ENCODE measurements at places on chromosomes 5 and 9.

GRCh38 chr9:35533398-35533797 is 43.5 kb downstream of the RUSC2 start:
- DNase-seq: no peak

GRCh38 chr5:37695647-37696046 is 144.2 kb downstream of the GDNF start:
- no peak for DNase-seq

GRCh38 chr5:65809817-65810531 is 88.0 kb downstream of the NLN start:
- no peak for DNase-seq

- peak; percentile 99 for DNase-seq
Observed at GRCh38 chr5:148826053-148826738, at the start of gene ADRB2. ADRB2 (plus strand) TSS chr5:148826611; CDS start chr5:148826832, 221 bp downstream.

DNA sequence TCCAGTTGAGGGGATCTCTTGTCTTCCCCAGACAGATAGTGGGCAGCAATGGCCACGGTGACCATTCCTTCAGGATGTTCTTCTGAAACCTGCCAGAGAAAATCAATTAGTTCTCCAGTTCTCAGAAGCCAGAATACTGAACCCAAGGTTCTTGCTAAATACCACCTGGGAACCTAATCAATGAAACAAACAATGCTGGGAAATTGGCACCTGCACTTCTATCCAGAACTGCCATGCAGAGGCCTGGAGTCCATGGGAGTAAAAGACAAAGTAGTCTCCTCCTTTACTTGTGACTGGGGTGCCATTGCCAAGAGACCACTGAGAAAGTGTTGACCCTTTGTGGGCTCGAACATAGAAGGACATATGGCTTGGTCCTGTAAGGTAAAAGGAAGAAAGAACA is 45.7 kb downstream of the ERMP1 start:
- no peak for DNase-seq

DNA sequence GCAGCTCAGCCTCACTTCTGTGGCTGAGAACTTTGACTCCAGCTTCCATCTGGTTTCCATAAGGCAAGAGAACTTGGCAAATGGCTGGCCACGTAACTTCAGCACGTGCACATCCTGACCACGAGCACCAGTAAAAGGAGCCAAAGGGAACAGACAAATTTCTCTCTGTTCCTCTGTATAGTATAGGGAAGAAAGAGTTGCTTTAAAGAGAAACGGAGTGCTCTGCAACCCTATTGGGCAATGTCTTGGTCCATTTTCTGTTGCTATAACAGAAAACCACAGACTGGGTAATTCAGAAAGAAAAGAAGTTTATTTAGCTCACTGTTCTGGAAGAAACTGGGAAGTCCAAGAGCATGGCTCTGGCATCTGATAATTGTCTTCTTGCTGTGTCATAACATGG is 558.7 kb downstream of the ACTL7B start:
- no peak for DNase-seq

DNA sequence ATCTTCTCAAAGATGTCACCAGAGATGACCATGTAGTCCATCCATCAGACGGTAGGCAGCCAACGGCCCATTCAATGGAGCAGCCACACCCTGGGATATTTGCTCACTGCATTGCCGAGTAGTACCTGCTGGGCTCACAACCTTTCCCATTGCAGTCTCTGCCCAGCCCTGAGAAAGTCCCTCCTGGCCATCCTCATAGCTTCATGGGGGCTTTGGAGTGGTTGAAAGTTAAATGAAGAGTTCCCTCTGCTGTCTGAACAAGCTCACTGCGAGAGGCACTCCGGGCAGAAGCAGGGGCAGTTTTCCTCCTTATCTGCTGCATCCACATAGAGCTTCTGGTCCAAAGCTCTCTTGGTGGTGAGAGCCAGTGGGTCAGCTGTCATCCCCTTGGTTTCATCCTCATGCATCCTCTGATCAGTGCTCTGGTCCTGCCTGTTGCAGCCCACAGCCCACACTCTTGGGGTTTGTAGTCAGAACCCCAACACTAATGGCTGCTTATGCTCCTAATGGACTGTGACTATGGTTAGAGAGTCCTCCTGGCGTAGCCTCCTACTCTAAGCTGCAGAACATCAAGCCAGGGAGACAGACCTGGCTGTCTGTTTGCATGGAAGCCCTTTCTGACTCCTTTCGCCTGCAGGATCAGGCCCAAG is 23.3 kb downstream of the TNFSF8 start:
- DNase-seq: no peak

GRCh38 chr9:12801187-12801586 is 26.4 kb downstream of the LURAP1L start:
- DNase-seq: no peak

- no peak for DNase-seq
Observed at GRCh38 chr5:135605221-135605620, 26.4 kb upstream of the CXCL14 start.

- no peak for DNase-seq
Observed at GRCh38 chr9:89821081-89821480, 216.3 kb downstream of the GADD45G start.

DNA sequence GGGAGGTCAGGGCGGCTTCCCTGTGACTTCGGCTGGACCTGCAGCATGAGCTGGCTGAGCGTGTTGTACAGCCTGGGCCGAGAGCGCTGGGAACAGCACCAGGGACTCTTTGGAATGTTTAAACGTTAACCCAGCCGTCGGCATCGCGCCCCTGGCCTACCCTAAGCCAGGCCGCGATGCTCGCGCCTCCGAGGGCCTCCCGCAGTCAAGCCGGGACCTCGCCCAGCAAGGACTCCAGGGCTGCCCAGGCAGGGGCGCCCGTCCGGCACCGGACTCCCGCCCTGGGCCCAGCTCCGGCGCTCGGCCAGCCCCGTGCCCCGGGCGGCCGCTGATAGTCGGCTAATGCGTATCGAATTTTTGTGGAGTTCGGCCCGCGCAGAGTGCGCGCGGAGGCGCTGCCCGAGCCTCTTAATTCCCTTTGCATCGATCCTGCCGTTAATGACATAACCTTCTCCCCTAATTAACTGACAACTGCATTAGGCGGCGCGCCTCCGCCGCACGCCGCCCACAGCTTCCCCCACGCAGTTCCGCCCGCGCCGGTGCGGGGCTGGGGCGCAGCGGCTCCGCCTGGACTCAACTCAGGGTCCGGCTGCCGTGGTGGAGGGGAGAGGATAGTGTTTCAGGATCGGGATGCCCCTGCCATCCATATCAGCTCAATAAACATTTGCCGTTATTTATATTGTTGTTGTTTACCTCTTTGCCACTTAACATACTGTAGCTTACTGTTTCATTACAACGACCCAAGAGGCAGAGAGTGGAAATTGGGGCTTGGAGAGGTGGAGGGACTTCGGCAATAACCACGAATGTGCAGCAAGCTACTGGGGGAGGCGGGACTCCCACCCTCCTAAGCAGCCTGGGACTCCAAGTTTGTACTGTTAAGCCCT is 28.8 kb upstream of the CDC23 start:
- no peak for DNase-seq

GRCh38 chr5:164202338-164202737 is 696.9 kb downstream of the MAT2B start:
- DNase-seq: no peak

- DNase-seq: no peak
Observed at GRCh38 chr5:117859176-117859575, 1129.2 kb downstream of the DTWD2 start.

DNA sequence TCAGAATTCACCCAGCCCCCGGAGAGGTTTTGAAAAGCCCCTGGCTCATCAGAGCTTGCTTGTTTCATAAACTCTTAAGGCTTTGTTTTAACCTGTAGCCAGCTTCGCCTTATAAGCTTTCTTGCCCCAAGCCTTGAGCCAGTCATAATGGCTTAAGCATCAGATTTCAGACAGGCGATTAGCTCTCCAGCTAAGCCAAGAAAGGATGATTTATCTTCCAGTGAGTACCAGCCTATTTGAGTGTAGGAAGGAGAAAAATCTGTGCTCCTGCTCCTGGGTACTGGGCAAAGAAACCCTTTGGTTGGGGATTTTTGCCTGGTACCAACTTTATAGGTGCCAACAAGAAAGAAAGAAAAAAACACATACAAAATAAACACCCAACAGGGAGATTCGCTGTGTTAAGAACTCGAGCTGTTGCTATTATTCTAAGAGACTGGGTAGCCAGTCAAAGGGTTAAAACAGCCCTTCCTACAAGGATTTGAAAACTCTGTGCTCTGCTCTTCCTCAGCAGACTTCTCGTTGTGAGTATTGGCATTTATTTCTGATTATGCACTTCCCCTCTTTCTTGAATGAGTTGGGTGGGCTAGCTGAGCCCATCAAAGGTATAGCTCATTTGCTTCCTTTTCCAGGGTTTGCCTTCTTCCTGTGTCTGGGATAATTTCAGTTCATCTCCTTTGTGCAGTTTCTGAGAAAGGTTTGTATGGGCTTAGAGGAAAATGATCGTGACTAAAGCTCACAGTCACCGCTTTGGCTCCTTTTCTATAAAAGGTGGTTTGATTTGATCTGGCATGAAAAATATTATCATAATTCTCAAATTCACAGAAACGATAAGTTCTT is 157.2 kb upstream of the DMRT1 start:
- DNase-seq: no peak

GRCh38 chr5:182126-182525 is 9.2 kb upstream of the LRRC14B start:
- DNase-seq: no peak

GRCh38 chr9:116688806-116689485 is 1.8 kb downstream of the TRIM32 start:
- DNase-seq: no peak

GRCh38 chr9:134775081-134775951 is 105.3 kb upstream of the FCN2 start:
- DNase-seq: no peak

DNA sequence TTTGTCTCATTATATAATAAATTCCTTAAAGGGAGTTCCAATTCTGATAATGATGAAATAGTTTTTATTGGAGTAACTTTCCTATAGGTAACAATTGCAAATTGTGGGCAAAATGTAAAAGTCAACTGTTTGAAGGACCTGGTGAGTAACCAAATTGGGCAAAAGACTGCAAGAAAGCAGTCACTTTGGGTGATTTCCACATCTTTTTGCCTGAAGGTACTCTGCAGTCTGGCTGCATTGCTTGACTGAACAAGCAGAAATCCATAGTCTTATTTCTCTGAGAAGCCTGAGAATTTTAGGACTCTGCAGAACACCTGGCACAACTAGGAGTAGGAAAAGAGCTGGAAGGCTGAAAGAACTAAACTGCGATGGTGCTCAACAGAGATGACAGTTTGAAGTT is 114.9 kb downstream of the HOMER1 start:
- no peak for DNase-seq

DNA sequence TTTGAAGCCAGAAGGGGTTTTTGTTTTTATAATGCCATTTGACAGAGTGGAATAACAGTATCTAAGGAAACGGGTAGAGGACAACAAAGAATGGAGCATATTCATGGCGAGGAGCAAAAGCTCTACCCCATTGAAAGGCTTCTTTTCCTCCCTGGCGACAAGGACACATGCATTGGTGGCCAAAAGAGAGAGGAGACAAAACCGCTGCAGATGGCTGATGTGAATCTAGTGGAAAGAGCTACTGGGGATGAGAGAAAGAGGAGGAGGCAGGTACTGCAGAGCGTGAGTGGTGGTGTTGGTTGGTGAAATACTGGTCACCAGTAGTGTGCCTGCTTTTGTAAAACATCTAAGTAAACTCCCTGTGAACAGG is 491 bp downstream of the APC start:
- DNase-seq: no peak

DNA sequence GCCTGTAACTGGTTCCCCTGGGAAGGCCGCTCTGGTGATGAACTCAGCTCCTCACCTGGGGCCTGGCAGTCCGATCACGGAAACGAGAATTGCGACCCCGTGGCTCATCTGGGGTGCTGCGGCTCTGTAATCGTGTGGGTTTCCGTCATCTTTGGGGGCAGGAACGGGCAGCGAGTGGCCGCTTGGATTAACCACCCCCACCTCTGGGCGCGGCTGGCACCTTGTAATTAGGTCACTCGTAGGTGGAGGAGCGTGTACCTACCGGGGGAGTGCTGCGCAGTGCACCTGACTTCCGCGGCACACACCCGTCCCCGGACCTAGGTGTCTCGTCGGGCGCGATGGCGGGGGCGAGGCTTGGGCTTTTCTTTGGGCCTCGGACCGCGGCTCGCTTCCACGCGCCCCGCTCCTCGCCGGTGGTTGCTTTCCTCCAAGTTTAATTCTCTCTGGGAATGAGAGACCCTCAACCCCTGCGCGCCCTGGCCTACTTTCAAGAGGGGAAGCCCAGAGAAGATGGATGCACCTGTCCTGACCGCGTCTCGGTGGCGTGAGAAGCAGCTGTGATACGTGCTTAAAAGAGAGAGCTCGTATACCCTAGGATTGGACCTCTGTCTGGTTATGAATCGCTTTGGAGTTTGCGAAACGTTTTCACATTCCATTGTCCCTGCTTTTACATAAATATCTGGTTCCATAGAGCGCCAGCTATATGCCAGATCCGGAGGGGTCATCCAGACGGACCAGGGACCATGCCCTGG is 744 bp upstream of the PPP2CA start:
- no peak for DNase-seq

DNA sequence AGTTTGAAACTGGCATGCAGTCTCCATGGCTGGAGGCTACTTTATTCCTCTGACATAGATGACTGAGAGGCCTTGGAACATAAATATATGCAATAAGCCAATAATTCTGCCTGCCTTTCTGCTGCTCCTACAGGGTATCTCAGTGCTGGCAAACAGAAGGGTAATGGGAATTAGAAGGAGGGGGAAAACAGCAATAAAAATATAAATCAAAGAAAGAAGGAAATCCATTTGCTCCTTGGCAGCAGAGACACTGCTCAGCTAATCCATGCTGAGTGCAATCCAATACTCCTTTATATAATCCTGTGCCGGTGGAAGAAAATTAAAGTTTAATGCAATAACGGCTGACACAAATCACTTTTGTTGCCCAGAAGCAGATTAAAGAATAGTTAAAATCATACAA is 478.9 kb downstream of the SPATA31D1 start:
- no peak for DNase-seq

- DNase-seq: no peak
Observed at GRCh38 chr9:136518623-136519022, 27.2 kb downstream of the NOTCH1 start.

DNA sequence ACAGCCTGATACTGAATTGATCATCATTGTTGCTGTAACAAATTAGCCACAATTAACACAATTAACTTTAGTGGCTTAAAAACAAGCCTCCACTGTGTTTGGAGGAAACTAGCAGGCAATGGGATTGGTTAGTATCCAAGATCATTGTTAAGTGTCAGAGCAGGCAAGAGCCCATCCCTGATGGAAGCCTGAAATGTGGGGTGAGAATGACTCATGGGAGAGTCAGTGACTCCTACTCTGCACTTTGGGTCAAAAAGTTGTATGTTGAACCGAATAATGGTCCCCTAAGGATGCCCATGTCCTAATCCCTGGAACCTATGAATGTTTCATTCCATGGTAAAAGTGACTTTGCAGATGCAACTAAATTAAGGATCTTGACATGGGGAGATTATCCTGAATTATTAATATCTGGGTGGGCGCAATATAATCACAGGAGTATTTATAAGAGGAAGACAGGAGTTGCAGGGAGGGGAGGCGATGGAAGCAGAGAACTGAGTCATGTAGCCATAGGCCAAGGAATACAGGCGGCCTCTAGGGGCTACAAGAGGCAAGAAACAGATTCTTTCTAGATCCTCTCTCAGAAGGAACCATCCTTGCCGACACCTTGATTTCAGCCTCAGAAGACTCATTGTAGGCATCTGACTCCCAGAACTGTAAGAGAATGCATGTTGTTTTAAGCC is 28.8 kb downstream of the ALG2 start:
- no peak for DNase-seq

- DNase-seq: no peak
Observed at GRCh38 chr9:108484468-108484867, 371.3 kb downstream of the ACTL7B start.

- DNase-seq: no peak
Observed at GRCh38 chr5:107840161-107840560, 169.4 kb upstream of the EFNA5 start.
